ENCODE measurements at places on chromosomes 12 and 14.

GRCh38 chr14:34684578-34684977, 29.8 kb downstream of the CFL2 start:
- no peak for DNase-seq

DNA sequence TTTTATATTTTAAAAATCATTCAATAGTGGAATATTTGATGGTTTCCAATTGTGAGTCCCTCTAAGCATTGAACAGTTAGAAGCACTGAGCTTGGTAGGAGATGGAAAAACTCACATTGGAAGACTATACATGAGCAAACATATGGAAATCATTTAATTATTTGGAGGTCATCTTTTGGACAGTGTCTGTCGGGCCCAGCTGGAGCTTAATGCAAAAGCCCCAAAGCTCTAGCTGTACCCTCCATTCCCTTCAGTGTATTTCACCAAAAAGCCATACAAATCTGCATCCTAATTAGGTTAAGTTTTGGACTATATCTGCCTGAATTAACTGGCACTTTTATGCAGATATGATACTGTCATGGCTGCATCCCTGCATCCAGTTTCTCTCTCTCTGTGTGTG, 365.7 kb downstream of the FLRT2 start:
- no peak for DNase-seq

- no peak for DNase-seq
Measured at GRCh38 chr14:30621354-30621939, 672 bp upstream of the SCFD1 start.

- no peak for DNase-seq
Measured at GRCh38 chr12:92706594-92706993, 3.8 kb downstream of the PLEKHG7 start.

DNA sequence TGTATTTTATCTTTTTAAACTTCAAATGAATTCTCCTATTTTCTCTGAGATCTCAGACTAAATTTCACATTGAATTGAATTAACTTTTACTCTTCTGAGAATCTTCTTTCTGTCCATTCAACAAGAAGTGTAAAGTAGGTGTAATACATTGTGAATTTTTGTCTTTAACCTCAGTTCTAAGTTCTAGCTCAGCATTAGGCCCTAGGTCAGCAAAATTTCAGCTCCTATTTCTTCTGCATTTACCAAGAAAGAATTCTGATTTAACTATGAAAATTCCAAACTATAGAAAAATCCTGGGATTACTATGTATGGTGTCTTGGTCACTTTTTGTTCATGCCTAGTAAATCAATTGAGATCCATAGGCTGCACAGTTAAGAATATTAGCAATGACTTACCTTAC, 110.9 kb upstream of the MYF6 start:
- DNase-seq: no peak

GRCh38 chr12:119802472-119802871, 74.6 kb downstream of the CIT start:
- DNase-seq: no peak

- no peak for DNase-seq
Measured at GRCh38 chr14:75662966-75663365, 1.9 kb downstream of the TTLL5 start.

DNA sequence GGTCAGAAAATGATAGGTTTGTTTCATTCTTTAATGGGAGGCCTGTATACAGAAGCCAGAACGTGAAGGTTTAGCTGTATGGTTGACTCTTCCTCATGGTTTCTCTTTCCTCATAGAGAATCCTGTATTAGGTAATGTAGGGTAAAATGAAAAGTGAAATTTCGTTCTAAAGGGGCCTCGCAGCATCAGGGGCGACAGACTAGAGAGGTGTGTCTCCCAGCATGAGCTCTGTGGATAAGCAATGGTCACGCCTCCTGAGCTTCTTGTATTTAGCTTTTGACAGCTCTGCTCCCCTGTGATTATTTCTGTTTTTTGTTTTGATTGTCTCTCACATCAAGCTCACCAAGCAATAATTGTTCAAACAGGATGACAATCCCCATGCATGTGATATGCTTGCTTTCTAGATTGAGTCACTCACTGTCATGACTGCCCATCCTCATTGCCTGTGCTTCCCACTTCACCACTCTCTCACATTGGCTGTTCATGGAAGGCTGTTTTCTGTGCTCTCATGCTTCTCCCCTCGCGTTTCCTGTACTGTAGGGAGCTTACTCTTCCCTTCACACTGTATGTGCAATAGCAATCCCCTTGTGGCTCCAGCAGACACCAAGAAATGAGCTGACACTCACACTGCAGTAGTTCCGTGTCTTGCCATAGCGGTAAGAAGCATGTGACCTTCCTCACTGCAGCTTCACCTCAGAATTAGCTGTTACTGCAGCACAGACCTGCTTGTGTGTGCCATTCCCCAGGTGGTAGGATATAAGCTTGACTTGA, 44.0 kb downstream of the RAD52 start:
- DNase-seq: no peak

- no peak for DNase-seq
Measured at GRCh38 chr12:123346946-123347345, 17.7 kb downstream of the SBNO1 start.

- DNase-seq: no peak
Measured at GRCh38 chr12:72692338-72692737, 420.2 kb downstream of the TRHDE start.

DNA sequence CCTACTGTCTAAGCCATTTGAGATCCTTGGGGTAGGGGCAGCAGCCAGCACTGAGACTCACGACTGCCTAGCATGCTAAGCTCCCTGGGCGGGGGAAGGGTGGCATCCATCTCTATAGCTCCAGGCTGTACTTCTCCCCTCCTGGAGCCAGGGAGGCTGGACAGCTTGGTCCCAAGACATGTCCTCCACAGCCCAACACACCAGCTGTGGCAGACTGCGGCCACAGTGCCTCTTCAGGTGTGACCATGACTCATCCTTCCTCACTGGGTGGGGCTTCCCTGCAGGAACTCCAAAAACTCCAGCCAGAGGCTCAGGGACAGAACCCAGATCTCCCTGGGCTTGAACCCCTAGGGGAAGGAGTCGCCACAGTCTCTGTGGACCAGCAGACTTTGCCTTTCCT, 193.9 kb downstream of the GPHN start:
- no peak for DNase-seq

GRCh38 chr14:90996967-90997366, 63.5 kb downstream of the RPS6KA5 start:
- no peak for DNase-seq

DNA sequence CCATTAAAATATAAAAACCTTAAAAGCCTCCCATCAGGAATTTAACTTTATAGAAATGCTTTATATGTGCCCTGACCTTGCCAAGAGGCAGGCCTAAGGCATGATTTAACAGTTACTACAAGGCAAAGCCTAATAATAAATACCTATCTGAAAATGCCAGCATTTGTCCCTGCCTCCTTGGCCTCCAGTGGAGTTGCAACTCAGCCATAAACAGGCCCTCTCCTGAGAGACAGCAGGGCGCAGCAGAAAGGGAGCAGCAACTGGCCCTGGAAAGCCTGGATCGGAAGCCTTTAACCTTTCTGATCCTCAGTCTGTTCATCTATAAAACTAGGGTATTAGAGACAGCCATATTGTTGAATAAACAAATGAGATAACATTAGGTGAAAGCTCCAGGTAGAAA, 324.4 kb downstream of the PAWR start:
- DNase-seq: no peak

- no peak for DNase-seq
Measured at GRCh38 chr12:38392554-38393144, 76.1 kb downstream of the ALG10B start.

DNA sequence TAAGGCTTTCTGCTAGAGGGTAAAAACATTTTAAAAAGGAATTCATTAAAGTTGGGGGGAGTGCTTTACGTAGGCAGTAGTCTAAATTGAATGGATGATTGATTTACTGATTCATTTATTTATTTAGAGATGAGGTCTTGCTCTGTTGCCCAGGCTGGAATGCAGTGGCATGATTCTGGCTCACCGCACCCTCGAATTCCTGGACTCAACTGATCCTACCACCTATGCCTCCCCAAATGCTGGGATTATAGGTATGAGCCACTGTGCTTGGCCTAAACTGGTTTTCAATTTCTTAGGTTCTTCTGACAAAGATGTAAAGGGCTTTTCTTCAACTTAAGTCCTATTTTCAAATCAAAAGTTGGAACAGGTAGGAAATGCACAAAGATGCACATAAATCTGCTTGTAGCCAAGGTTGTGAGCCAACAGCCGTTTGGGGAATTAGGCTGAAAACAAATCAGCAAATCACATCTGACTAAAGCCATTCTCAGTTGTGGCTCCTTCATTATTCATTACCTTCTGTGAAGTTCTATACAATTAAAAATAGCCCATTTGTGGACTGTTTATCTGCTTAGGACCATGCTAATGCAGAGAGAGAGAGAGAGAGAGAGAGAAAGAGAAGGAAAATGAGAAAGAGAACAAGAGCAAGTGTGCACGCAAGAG, 218.0 kb downstream of the PPM1H start:
- DNase-seq: no peak

DNA sequence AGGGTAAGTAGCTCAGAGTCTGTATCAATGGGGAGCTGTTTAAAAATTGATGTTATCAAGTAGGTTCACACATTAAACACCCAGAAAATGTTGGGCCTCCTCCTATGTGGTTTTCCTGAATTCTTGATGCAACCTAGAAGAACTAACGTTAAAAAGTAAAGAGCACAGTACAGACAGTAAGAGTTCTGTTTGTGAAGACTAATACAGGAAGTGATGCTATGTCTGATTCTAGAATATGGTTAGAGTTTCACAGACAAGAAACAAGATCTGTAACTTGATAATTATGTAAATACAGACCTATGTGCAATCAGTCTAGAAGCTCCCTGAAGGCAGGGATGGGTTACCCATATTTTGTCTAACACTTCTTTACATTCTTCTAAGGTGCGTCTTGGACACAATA, 214.9 kb upstream of the BTG1 start:
- DNase-seq: no peak

- no peak for DNase-seq
Measured at GRCh38 chr12:63985945-63986344, 141.4 kb downstream of the SRGAP1 start.

GRCh38 chr14:22333422-22334274, 255.4 kb downstream of the DAD1 start:
- no peak for DNase-seq

DNA sequence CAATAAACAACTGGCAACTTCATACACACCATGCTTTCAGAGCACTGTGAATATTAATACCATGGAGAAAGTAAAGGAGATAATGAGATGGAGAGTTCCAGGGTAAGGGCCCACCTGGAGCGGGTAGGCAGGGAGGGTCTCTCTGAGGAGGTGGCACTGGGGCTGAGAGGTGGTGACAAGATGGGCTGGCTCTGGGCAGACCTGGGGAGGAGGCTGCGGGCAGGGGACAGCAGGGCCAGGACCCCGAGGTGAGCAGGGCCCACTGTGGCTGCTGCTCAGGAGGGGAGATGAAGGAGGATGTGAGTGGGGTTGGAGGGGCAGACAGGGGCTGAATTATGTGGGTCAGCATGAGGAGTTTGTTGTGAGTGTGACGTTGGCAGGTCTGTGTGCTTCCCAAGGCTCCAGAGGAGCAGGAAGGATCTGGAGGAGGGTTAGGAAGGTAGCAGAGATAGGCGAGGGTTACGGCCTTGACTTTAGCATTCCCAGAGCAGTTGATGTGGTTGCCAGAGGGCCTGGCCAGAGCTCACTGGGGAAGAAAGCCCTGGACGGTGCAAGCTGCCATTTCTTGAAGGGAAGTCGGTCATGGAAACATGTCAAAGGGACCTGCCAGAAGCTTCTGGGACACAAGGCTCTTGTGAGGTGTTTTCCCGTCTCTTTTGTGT, 88.2 kb downstream of the CACNA1C start:
- DNase-seq: no peak

DNA sequence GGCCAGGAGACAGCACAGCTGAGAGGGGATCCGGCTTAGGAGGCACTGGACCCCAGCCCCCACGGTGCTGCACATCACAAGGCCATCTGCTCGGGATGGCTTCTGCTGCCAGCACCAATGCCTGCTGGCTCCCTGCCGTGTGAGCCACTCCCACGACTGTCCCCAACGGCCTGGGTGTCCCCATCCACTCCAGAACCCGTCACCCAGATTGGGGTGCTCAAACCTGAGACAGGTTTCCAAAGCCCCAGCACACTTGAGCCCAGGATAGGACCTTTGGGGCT, 102.4 kb downstream of the RFLNA start:
- no peak for DNase-seq

DNA sequence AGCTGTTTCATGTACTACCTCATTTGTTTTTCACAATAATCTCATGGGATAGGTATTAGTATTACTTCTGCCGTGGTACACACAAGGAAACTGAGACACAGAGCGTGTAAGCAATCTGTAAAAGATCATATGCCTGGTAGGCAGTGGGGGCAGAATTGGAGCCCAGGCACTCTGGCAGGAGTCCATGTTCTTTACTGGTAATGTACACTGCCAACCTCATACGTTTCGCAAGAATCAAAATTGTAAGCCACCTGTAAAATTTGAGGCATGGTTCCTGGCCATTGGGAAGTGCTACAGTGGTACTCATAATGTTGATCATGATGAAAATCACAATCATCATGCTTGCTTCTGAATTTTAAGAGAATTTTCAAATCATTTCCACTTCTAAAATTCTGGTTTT, 40.7 kb downstream of the TMTC1 start:
- no peak for DNase-seq

DNA sequence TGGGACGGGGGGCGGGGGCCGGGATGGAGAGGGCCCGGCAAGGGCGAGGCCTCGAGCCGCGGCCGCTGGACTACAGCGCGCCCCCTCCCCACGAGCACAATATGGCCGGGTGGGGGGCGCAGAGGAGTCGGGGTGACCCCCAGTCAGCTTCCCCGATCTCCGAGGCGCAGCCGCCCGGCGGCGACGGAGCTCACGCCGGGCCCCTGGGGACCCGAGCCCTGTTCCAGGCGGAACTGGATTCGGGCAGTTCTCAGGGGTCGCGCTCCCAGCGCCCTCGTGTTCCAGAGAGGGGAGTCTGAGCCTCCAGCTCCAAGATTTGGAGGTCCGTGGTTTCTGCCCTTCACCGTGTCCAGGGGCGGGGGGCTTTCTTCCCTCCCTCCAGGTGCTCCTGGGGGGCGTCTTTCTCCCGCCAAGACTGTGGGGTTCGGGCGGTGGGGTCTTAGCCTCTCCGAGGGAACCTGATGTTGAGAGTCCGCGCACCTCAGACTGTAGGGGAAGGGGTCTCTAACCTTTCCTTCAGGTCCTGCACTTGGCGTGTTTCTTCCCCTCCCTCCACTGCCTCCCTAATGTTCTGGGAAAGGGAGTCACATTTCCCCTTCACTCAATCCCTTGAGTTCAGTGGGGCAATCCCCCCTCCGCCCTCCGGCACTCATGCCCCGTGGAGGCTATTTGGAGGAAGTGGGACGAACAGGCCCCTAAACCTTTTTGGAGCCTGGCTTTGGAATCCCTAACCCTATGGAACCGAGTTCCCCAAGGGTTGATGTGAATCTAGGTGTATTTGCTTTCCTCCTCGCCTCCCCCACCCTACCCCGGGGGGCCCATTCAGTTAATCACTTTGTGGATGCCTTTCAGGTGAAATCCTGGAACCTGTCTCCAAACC, 584 bp downstream of the ACVR1B start:
- DNase-seq: no peak

- DNase-seq: no peak
Measured at GRCh38 chr14:76780875-76781647, 19.8 kb downstream of the VASH1 start.

- DNase-seq: no peak
Measured at GRCh38 chr12:93134893-93135285, 205.8 kb upstream of the EEA1 start.

GRCh38 chr14:68331991-68332390, 460.9 kb downstream of the ZFP36L1 start:
- DNase-seq: no peak
